Foreskin fibroblast (primary cell): ENCODE measurements at places on chromosomes 16 and 17.
A peak's percentile ranks its signal among the peaks of the same experiment; 100 is the strongest.

- DNase-seq = peak; percentile 38
Observed at GRCh38 chr16:48408688-48409087, 23.5 kb upstream of the SIAH1 start.

DNA sequence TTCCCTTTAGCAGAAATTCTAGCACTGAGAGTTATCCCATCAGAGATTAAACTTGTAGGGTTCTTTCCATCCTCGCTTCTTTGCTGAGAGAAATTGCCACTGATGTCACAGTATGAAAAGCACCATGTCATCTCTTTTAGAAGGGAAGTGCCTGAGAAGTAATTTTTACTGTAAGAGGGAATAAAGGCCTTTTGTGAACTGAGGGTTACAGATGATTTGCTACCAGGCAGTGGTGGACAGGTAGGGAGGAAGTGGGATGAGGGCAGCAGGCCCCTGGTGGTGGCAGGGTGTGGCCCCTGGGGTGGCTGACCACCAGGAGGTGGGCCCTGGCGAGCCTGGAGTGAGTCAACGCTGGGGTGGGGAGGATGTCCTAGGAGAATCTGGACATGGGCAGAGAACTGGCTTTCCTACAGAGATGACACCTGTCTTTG, 6.4 kb upstream of the MILR1 start:
- DNase-seq = no peak

- DNase-seq = no peak
Observed at GRCh38 chr16:22969567-22969966, 155.6 kb downstream of the HS3ST2 start.

DNA sequence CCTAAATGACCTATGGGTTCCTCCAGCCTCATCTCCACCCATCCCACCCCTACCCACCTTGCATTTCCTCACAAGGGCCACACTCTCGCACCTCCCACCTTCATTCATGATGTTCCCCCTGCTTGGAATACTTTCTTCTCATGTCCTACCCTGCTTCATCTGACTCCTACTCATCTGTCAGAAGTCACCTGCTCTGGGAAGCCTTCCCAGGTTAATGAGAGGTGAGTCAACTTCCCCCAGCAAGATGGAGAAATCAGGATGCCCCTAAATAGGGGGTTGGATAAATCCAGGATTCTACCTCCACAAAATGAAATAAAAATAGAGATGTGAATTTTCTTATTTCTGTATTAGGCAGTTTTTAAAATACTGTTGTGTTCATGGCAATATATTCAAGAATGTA, 51.0 kb upstream of the WSB1 start:
- DNase-seq = no peak

DNA sequence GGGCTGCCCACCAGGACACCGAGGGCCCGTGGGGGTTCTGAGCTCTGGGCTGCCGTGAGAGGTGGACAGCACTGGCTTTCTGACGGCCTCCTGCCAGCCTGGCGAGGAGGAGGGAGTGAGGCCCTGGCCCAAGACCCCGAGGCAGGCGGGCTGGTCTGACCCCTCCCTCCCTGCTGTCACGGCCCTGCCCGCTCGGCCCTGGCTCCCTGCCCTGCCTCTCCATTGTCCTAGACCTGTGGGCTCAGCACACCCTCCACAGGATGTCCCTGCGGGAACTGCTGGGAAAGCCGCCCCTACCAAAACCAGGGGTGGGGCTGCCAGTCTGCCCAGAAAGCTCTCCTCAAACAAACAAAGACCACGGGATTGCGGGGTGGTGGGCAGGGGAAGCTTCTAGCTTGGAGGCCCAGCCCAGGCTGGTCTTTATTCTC, 20.7 kb downstream of the SPNS2 start:
- no peak for DNase-seq

GRCh38 chr16:85592700-85593493, 20.2 kb upstream of the GSE1 start:
- no peak for DNase-seq

- no peak for DNase-seq
Observed at GRCh38 chr17:28957277-28957991, 6.1 kb upstream of the PHF12 start.

GRCh38 chr16:9297437-9298113, 206.1 kb downstream of the HAPSTR1 start:
- no peak for DNase-seq

DNA sequence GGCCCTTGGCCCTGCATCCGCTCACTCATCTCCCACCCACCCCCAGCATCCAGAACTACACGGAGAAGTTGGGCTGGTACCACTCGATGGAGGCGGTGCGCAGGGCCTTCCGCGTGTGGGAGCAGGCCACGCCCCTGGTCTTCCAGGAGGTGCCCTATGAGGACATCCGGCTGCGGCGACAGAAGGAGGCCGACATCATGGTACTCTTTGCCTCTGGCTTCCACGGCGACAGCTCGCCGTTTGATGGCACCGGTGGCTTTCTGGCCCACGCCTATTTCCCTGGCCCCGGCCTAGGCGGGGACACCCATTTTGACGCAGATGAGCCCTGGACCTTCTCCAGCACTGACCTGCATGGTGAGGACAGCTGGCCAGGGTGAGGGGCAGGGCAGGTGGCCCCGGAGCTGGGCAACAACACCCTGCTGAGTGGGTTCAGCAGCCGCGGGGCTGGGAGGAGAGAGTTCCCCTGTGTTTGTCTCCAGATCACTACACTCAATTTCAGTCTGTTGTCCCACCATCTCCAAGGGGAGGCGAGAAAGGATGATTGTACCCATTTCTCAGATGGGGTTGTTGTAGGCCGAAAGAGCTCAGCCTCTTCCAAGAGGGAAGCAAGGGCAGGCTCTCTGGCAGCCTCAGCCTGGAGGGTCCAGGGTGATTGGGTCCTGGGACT, 14.4 kb downstream of the MMP15 start:
- no peak for DNase-seq

- DNase-seq = no peak
Observed at GRCh38 chr17:28513476-28513875, 7.3 kb downstream of the FOXN1 start.
